Activated T-cell treated with anti-CD3 and anti-CD28 coated beads, Interleukin-2, amount 50 U/mL, for 4 hours (primary cell): ENCODE measurements at places on chromosomes 5 and 9. TPM values are rescaled to one million over a fixed set of nuclear protein-coding genes. Genes with fewer than 3 reads are reported as not detected.

GRCh38 chr9:124452841-124453585 lies 2.8 kb downstream of the ADGRD2 start:
- DNase-seq = no peak

- no peak for DNase-seq
These were observed 23.3 kb upstream of the NDUFB6 start for GRCh38 chr9:32596096-32596865.

GRCh38 chr9:7245976-7246580 lies 488.3 kb downstream of the KDM4C start:
- no peak for DNase-seq

The WDR70 gene
- 33.6 TPM for total RNA-seq

The PLEKHG4B gene
- 0.03 TPM for total RNA-seq

The PCA3 gene
- total RNA-seq = not detected
